ENCODE measurements at places on chromosomes 7 and 10.

DNA sequence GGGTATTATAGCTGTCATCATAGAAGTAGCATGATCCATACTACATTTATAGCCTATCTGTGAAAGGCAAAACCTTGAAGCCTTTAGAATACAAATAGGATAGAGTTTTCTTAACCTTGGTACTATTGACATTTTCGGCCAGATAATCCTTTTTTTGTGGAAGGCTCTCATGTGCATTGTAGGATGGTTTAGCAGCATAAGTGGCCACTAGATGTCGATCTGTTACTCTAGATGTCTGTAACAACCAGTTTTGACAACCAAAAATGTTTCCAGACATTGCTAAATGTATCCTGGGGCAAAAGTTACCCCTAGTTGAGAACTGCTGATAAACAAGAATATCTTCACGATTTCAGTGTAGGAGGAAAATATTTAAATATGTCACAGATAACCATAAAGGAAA, 319.4 kb upstream of the GALNT17 start:
- no peak for DNase-seq

GRCh38 chr7:69412331-69413146, 185.7 kb upstream of the AUTS2 start:
- DNase-seq: no peak

- no peak for DNase-seq
Measured at GRCh38 chr10:75861582-75861981, 430.2 kb downstream of the LRMDA start.

DNA sequence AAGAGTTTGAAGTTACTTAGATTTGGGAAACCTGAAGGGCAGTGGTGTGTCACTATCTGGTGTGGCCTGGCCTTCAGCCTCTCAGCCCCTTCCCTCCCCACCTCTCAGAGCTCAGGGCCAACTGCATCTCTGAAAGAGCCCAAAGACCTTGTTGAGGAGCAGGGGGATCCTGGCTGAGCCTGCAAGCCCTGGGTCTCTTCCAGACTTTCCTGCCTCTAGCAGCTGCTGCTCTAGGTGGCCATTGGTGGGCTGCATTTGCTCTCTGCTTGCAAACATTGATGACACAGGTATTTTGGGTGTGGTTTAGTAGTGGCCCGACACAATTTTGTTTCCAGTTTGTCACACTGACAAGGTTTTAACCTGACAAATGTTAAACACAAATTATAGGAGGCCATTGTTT, 3.1 kb upstream of the UPP1 start:
- DNase-seq: no peak

GRCh38 chr10:65793738-65794425, 1132.0 kb upstream of the LRRTM3 start:
- no peak for DNase-seq

- DNase-seq: no peak
Measured at GRCh38 chr7:115133248-115133647, 211.4 kb downstream of the MDFIC start.

- no peak for DNase-seq
Measured at GRCh38 chr10:43821103-43821502, 172.4 kb upstream of the ZNF32 start.

- no peak for DNase-seq
Measured at GRCh38 chr7:18941207-18941606, 176.2 kb downstream of the TWIST1 start.

GRCh38 chr7:120460949-120461348, 188.0 kb downstream of the KCND2 start:
- DNase-seq: no peak

DNA sequence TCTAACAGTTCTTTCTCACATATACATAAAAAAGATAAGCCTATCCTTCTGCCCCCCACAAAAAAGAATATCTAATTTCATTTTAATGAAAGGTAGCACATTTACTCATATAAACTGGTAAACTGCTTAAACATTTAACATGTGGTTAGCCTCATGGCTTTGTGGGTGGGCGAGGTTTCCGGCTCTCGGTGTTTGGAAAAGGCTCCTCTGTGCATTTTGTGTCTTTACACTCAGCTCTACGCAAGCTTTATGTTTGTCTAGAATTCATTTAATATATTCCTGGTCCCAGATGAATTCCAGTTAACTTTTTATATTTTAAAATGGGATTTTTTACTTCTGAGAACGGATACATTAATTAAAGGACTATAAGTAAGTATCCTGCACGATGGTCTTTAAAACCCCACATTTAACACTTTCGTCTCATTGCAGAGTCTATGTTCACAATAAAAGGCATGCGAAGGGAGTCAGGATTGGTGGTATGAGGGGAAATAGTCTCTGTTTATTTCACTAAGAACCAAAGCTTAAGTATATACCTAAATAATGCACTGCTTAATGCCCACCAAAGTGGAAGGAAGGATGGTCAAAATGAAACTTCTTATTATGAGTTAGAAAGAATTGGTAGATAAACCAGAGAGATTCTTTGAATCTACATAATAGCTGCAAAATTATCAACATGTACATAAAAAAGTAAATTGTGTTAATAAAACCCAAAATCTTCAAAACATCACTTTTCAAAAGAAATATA, 197.2 kb downstream of the CRPPA start:
- DNase-seq: no peak

DNA sequence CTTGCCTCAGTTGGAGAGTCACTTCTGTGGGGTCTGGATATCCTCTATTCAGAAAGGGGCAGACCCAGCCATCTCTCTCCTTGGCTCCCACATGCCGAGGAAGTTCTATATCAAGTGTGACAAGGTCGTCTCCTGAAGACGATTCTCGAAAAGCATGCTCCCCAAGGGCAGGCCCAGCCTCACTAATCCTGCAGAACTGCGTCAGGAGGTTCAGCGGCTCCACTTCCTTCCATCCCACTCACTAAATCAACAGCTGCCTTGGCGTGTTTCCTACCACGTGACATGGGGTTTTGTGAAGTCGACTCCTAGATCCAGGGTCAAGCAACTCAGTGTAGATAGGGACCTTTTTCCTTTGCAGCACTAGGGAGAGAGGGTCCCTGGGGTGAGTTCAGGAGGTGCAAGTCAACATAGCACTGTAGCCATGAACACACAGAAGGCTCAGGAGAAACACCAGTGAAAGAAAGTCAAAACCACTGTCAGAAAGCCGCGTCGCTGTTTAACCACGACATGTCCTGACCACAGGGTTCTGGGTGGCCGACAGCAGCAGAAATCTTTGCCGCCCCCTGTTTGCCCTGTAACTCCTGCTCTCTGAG, 156.4 kb downstream of the PRPF18 start:
- no peak for DNase-seq

- peak; percentile 60 for DNase-seq
Measured at GRCh38 chr7:157016024-157016351, 5.5 kb upstream of the MNX1 start.

- DNase-seq: no peak
Measured at GRCh38 chr10:62614389-62615157, 189.9 kb upstream of the ADO start.

GRCh38 chr10:78045237-78045636, 11.6 kb downstream of the RPS24 start:
- DNase-seq: no peak

DNA sequence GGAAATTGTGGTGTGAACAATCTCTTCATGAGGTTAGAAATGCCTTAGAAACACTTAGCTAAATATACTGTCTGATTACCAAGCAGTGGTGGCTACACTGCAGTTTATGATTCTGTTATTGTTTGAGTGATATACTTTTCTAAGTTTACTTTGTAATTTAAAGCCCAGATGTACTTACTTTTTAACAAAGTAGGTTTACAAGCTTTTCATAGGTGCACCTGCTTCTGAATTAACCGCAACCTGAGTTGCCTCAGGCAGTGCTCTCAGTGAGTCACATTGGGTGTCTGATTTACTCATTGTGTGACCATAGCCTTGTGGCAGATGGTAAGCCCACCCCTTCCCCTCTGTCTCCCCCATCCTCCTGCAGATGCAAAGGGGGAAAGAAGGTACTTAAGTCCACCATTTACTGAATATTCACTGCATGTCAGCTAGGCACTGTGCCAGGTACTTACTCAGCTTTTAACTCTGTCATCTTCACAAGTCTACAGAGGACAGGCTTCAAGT, 9.0 kb downstream of the MTURN start:
- DNase-seq: no peak

DNA sequence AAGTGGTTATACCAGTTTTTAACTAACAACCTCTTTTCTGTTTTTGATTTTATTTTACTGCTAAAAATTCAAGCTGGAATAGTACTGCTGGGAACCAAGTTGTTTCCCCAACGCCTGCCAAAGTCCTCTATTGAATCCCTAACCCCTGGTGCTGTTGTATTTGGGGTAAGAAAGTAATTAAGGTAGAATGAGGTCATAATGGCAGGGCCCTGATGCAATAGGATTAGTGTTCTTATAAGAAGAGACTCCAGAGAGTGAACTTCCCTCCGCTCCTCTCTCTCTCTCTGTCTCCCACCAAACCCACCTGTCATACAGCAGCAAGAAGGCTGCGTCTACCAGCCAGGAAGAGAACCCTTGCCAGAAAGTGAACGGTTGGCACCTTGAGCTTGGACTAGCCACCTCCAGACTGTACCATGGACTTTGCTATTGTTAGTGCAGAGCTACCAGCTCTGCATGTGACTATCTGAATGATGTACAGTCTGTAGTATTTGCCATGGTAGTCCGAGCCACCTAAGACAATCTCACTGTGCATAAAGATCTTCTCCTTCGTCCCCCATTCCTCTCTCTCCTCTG, 86.5 kb upstream of the KLF6 start:
- DNase-seq: no peak

DNA sequence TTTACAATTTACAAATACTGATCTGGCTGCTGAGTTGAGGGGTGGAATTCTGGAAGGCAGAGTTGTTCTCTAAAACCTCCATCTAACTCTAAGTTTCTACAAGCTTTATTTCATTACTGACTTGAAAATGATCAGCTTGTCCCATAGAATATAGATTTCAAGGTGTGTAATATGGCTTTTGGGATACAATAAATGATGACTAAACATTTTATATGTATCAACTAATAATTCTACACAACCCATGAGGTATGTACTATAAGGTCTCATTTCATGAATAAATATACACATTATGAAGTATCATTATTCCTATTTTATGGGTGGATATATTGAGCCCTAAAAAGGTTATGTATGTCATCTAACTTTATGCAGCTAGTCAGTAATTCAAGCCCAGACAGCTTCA, 1214.3 kb upstream of the SORCS1 start:
- DNase-seq: no peak

DNA sequence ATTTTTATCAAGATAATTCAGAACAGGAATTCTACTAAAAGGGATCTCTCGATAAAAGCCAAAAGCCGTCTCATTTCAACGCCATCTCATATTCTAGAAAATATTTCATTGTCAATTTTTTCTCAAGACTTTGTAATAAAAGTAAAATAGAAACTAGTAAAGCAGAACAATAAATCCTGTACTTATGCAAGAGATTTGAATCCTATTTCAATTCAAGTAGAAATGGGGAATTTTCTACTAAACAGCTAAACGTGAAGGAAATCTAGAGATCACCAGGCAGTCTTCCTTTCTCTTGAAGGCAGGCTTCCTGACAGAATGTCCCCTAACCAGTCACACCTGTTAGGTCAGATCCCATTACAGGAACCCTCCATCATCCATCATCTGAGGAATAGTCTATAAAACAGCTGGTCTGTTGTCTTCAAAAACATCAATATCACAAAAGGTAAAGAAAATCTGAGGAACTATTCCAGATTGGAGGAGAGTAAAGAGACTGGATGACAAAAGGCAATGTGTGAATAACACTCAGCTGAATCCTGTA, 23.7 kb downstream of the USP6NL start:
- DNase-seq: no peak

DNA sequence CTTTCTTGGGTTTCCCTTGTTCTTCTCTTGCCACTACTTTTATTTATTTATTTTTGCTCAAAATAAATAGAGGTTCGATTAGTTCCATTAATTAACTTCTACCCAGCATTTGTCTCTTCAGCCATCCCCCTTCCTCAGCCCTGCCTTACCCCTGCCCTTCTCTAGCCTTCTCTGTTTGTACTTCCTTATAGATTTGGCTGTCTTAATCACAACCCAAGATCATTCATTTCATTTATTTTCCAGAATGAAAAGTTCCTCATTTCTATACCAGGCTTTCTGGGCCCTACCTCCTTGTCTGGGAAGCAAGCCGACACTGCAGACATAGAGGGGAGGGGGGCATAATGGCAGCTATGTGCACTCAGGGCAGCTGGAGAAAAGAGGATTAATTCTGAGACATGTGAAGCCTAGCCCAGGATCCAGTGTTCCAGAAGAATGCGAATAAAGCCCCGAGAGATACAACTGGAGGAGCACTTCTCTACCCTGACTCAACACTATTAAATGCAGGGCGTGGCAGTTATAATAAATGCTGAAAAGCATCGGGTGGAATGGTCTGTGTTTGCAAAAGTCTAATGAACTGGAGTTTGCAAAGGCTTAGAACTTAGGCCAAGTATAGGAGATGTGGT, 6.4 kb upstream of the PDCD4 start:
- no peak for DNase-seq

- DNase-seq: no peak
Measured at GRCh38 chr10:32995751-32996150, 37.7 kb upstream of the ITGB1 start.

- peak; percentile 34 for DNase-seq
Measured at GRCh38 chr10:99172128-99172738, 63.4 kb downstream of the HPSE2 start.

DNA sequence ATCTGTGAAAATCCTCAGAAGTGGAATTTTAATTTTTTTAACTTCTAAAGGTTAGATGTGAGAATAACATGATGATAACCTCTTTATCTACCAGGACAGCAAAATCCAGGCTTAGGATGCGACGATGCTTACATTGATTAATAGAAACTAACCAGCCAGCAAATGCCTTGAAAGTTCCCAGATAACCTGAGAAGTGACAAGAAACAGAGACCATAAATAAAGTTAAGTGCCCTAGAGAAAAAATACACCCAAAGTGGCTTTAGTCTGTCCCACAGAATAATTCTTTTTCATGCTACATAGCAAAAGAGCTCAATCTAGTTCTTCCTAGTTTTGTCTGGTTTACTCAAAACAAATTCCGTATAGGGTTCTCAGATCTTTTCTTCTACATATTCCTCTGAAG, 262.7 kb downstream of the WDR11 start:
- no peak for DNase-seq
